ENCODE measurements at places on chromosomes 3 and 15.

DNA sequence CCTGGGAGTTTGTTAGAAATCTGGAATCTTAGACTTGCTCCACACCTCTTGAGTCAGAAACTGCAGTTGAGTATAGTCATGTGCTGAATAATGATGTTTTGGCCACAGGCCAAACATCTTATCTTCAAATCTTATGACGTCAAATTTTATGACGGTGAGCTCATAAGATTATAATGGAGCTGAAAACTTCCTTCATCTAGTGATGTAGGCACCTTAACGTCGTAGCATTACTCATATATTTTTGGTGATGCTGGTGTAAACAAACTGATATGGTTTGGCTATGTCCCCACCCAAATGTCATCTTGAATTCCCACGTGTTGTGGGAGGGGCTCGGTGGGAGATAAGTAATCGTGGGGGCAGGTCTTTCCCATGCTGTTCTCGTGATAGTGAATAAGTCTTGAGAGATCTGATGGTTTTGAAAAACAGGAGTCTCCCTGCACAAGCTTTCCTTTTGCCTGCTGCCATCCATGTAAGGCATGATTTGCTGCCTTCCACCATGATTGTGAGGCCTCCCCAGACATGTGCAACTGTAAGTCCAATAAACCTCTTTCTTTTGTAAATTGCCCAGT, 268.0 kb upstream of the PROK2 start:
- DNase-seq, result no peak

GRCh38 chr3:70919661-70920060, 607.2 kb upstream of the MDFIC2 start:
- DNase-seq, result no peak

DNA sequence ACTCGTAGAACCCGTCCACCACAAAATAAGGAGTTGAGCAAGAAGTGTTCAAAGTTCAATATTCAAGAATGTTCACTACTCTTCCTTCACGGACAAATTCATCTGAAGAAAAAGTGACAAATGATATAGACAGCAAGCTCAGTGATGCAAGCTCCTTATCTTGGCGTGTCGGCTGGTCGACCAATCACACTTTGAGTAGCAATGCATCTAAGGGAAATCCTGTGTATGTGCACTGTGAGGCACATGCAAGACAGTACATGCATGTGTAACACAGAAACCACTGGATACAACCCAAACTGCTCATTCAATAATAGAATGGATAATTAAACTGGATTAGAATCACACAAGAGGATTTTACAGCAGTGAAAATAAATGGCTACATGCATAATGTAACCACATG, 64.4 kb upstream of the CSPG5 start:
- no peak for DNase-seq

DNA sequence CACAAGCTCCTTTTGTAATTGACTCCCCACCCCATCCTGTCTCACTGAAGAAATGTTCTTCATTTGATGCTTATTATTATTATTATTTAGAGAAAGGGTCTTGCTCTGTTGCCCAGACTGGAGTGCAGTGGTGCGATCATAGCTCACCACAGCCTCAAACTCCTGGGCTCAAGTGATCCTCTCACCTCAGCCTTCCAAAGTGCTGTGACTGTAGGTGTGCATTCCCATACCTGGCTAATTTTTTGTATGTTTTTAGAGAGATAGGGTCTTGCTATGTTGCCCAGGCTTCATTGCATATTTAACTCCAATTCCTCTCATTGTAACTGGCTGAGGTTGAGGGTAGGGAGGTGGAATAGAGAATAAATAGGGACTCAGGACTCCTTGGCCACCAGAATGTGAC, 22.3 kb downstream of the SEMA5B start:
- DNase-seq, result no peak

GRCh38 chr15:36903922-36904556, 196.3 kb downstream of the MEIS2 start:
- DNase-seq, result no peak

- peak; percentile 69 for DNase-seq
Observed at GRCh38 chr15:92797168-92798052, 102.7 kb upstream of the CHD2 start.

- no peak for DNase-seq
Observed at GRCh38 chr15:67803996-67804843, 21.1 kb upstream of the SKOR1 start.

DNA sequence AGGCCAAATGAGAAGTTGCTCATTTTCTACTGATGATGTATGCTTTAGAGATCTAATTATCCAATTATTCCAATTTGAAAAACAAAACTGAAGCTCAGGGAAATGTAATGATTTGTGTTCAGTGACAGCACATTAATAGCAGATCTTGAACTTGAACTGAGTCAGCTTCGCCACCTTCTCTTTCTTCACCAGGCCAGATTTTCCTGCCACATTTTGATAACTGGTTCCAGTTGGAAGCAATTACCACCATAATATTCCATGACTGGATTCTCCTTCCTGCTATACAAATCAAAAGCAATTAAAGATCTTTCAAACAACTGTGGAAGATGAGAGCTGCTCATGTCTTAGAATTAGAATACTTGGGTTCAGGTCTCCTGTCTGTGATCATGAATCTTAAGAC, 334.1 kb downstream of the RBMS3 start:
- no peak for DNase-seq

GRCh38 chr3:74571118-74571517, 43.3 kb downstream of the CNTN3 start:
- DNase-seq, result no peak

GRCh38 chr3:132180337-132180791, 136.8 kb upstream of the ACP3 start:
- peak; percentile 58 for DNase-seq

DNA sequence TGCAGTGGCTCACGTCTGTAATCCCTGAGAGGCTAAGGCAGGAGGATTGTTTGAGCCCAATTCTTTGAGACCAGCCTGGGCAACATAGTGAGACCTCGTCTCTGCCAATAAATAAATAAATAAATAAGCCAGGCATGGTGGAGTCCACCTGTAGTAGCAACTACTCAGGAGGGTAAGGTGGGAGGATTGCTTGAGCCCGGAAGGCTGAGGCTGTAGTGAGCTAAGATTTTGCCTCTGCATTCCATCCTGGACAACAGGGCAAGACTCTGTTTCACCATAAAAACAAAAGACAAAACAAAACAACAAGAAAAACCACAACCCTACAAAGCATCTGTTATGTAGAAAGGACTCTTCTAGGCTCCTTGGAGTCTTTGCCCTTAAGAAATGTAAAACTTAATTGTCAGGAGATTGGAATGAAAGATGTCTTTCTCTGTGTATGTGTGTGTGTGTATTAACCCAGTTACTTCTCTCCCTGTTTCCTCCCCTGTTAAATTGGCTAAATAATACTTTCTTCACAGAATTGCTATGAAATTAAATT, 9.5 kb downstream of the NECTIN3 start:
- no peak for DNase-seq

DNA sequence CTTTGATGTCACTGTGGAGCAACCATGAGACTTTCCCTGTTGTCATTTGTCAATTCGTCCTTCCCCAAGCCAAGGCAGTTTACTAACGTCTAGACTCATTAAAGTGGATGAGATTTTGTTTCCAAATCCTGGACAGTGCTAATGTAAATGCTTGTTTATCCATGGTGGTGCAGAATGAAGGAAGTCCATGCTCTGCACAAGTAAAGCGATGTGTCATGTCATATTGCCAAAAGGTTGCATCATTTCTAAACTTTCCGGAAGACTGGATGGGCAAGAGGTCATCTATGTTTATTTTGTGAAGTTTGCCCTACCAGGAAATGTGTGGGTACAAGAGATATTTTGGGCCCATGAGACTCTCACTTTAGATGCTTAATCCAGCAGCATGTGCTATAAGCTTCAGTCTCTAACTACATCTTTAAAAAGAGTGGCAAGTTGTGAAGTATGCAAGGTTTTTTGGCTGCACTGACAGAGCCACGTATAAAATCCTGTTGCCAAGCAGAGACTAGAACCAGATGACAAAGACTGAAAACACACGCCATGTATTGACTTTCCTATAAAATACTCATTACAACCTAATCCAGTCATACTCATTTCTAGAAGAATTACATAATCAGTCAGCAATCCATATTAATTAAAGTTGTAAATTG, 72.1 kb upstream of the FNDC3B start:
- no peak for DNase-seq

DNA sequence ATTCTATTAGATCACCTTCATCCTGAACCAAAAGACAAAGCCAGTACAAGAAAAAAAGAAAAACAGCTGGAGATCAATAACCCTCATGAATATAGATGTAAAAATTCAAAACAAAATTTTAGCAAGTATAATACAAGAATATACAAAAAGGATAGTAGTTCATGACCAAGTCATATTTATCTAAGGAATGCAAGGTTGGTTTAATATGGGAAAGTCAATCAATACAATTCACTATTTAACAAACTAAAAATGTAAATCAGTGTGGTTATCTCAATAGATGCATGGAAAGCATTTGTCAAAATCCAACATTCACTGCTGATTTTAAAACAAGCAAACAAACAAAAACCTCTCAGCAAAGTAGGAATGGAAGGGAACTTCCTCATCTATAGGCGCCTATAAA, 11.0 kb upstream of the GPR27 start:
- no peak for DNase-seq

DNA sequence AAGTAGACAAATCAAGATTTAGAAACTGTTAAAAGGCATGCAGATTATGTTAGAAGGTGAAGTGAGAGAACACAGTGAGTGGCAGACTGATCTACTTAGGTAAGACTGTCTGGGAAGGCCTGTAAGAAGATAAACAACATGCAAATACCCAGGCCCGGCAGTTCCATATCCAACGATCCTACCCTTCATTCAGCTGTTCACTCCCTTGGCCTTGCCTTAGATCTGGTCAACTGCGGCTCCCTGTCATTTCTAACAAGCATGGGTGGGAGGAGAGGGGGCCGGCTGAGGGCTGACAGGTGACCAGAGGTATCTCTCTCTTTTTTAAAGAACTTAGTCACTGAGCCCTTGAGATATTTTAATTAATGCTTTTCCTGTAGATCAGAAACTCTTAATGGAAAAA, 84.7 kb upstream of the FAM3D start:
- no peak for DNase-seq

DNA sequence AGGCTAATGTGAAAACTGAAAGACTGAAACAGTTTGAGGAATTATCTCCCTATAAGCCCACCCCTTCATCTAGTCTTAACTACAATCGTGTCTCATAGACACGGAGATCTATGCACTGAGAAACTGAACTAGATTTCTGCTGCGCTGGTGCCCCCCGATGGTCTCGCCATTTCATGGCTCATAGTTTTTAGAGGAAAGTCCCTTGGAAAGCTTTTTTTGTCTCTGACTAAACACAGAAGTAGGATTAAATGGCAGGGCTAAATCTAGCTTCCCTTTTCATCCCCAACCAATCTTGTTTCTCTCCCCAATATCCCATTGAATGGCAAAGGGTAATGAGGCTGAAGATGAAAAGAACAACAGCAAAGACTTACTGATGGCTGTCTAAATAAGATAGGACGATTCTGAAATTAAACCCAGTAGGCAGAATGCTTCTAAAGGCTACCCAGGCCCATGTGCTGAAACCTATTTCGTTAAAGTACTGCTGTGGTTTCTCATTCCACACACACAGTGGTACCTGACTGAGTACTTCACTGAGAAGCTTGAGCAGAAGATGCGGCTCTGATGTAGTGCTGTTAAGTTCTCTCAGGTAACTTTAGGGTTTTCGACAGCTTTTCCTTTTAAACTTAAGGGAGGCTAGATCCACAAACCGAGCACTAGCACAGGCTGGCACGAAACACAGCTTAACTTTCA, 142.7 kb downstream of the GADL1 start:
- peak; percentile 48 for DNase-seq

DNA sequence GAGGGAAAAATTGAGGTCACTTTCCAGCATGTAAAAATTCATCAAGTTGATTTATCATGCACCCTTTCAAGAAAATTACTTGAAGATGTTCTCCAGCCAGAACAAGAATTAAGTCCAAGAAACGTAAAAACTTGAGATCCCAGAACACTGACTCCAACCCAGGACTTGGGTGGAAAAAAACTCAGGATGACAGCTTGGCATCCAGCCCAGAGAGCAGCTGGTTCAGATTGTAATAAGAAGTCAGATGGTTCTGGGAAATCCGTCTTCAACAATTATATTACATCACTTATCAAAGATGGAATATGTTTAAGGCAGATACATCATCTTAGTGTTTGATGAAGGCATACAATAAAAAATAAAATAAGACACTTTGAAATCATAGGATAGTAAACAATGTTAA, 23.0 kb upstream of the DNAJC13 start:
- peak; percentile 9 for DNase-seq

DNA sequence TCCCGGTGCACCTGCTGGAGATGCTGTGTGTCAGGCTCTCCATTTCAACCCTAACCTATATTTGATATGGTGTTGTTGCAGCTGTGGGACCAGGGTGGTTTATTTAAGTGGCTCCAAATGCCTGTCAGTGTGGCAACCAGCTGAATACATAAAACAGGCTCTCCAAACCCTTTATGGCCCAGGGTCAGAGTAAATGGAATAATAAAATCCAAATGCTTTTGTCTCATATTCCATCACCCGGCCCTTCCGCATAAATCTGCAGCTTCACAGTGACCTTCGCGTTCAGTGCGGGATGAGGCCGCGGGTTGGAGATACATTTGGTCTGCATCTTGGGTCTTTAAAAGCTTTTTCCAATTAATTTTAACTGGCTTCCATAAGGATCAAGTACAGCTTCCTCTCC, 382.1 kb upstream of the NR2F2 start:
- peak; percentile 77 for DNase-seq

GRCh38 chr3:148021381-148021780, 612.2 kb downstream of the ZIC1 start:
- DNase-seq, result no peak

GRCh38 chr15:32873284-32874114, 155.7 kb downstream of the GREM1 start:
- no peak for DNase-seq

GRCh38 chr3:78645628-78646310, 1122.0 kb downstream of the ROBO1 start:
- peak; percentile 67 for DNase-seq

DNA sequence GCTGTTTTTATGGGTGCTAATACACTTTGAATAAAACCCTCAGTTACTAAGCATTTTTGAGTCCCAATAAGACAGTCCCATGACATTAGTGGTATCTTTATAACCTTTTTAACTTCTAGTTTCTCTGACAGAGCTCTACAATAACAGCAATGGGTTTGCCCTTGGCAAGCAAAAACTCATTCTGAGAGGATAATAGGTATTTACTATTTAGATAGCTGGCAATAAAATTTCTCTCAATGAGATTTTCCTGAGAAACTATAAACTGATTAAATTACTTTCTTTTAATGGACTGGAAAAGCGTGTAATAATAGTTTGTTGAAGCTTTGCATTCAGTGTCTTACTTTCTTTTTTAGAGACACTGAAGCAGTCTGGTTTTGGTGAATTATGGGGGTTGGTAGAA, 168.0 kb upstream of the MLF1 start:
- DNase-seq, result no peak

Measured in NCI-H1092 treated with DMSO at 0.1 percent for 48 hours (cell line).